ENCODE measurements at places on chromosomes 5 and 9.

- no peak for DNase-seq
Measured at GRCh38 chr5:124337996-124338395, 408.4 kb downstream of the ZNF608 start.

DNA sequence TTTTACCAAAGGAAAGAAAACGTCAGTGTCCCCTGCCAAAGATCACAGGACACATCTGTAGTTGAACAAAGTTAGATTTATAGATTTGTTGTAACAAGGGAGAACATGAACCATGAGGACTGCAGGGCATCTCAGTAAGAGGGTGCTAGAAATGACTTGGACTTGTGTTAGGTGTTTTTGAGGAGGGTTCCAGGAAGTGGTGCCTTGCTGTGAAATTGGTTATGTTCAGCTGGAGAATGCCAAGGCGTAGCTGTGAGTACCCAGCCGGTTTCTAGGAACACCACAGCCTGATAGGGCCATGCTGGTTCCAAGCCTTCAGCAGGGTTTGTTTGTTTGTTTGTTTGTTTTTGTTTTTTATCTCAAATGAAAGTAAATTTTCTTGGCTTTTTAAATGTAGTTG lies 5.3 kb downstream of the SPEF2 start:
- no peak for DNase-seq

GRCh38 chr5:97525780-97526179 lies 342.7 kb upstream of the RIOK2 start:
- DNase-seq, result no peak

DNA sequence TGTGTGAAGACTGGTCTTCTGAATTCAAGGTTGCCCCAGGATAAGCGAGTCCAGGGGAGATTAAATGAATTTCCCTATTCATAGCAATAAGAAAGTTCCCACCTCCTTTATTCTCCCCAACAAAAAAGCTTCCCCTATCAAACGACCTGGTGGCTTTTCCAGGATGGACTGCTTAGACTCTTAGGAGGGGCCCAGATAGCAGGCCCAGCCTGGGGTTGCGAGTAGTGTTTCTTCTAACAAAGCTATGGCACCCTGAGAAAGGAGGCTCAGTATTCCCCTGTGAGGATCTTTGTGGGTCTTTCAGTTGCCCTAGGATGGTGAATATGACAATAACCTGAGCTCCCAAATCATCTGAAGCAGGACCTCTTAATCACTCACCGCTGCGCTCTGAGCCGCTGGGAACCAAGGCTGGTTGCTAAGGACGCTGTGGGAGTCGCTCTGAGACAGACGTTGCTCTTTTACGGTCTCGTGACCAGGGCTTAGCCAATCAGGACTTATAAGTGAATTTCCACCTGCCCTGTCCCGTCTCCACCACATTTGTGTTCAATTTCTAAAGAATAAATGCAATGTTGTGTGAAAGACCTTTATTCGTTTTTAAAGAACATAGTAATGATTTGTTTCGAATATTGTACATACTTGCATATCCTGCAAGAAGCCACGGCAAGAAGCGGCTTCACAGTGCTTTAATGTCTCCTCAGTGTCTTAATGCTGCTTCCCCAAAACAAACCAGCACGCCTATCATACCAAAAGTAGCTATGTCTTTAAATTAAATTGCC lies at the start of gene TMEM232:
TSS of gene TMEM232 (minus strand) at position 423 of the 776 bp plus-strand sequence. CDS start 59,319 bp downstream, outside the sequence.
- peak; percentile 38 for DNase-seq

DNA sequence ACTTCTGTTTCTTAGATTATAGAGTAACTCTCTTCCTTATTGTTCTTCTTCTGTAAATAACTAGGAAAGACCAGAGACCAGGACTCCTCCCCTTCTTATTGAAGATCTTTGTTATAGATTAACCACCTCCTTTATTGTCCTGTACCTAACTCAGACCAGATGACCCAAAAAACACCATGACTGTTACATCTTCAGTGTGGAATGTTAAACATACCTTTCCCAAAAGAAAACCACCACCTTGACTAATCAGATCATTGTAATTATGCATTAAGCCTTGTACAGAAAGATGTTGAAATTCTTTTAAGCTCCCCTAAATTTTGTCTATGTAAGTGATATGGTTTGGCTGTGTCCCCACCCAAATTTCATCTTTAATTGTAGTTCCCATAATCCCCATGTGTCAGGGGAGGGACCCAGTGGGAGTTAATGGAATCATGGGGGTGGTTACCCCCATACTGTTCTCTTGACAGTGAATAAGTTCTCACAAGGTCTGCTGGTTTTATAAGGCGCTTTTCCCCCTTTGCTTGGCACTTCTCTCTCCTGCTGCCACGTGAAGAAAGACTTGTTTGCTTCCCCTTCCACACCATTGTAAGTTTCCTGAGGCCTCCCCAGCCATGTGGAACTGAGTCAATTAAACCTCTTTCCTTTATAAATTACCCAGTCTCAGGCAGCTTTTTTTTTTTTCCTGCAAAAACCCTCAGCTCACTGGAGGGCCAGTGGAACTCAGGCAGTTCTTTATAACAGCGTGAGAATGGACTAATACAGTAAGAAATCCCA lies 26.3 kb downstream of the ARSB start:
- no peak for DNase-seq

GRCh38 chr5:151162776-151163175 lies 5.2 kb upstream of the ANXA6 start:
- no peak for DNase-seq

DNA sequence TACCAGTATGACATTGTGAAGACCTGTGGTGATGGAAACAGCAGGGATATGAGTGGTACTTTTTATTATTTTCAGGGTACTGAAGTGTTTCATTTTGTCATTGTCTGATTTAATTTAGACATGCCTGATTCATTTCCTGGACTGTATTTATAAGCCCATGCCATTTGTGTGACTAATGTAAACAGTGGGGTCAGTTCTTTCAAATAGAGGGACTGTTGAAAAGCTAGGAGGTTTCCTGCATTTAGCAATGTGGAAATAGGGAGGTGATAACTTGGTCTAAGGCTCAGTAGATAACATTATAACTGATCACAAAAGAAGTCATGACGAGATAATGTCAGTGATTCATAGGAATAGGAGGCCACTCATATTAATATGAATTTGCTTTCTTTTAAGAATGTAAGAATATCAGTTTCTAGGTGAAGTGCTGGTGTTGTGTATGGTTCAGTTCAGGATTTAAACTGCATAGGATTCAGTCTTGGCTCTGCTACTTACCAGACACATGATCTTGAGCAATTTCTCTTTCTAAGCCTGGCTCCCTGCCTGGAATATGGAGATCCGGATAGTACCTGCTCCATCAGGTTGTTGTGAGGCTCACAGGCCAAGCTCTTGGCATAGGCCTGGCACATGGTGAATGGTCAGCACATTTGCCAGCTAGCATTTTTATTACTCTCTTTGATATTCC lies 7.5 kb downstream of the RASGRF2 start:
- DNase-seq, result no peak

GRCh38 chr9:137368431-137369035 lies 54.4 kb downstream of the EXD3 start:
- no peak for DNase-seq

DNA sequence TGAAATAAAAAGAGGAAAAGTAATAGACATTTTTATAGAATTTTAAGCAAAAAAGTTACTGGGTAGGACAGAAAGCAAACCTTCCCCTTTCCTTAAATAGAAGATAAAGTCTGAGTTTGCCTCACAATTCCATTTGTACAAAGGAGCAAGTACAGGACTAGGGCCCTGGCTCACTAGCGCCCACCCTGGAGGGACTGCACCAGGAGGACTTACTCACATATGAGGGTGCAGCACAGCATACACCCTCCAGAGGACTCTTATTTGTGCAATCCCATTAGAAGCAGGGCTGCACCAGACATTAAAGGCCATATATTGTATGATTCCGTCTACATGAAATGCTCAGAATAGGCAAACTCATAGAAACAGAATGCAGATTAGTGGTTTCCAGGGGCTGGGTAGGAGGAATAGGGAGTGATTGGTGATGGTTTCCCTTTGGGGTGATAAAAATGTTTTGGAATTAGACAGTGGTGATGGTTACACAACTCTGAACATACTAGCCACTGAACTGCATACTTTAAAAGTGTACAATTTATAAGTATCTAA lies 4.5 kb downstream of the REEP5 start:
- DNase-seq, result no peak

- no peak for DNase-seq
Measured at GRCh38 chr9:90432951-90433350, 209.7 kb downstream of the DIRAS2 start.

- no peak for DNase-seq
Measured at GRCh38 chr9:3746296-3747275, 220.8 kb upstream of the RFX3 start.

DNA sequence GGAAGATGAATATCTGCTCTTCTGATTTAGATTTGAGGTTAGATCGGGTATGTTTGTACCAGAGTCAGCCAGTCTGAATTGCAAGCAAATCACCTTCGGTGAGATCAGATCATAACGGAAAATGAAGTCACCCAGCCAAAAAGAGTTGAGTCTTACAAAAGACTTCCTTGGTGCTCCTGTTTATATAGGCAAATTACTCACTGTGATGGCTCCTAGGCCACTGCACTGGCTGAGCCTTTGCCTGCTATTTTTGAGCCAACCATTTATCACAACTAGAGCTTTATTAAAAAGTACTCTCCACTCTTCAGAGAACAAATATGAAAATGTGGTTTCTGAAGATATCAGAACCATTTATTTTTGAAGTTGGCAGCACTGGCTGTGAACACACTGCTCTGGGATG lies 277.7 kb upstream of the PCSK5 start:
- DNase-seq, result no peak
